ENCODE measurements at places on chromosomes 7 and 10.

GRCh38 chr10:132162021-132162531 lies 24.7 kb upstream of the DPYSL4 start:
- no peak for DNase-seq

DNA sequence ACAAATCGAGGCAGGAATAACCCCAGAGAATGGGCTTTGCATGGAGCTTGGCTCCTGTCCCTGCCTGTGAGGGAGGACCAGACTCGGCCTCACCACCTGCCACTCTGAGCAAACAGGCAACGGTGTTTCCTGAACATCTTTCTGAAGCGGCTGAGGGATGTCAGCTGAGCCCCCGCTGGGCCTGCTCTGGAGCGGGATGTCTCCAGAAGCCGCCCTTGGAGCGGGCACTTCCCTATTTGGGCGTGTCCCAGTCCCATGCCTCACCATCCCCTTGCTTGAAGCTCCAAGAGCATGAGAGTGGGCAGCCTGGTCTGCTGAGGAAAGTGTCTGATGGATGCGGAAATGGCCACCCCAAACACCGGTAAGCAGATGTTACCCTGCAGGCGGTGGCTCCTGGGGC lies 10.2 kb downstream of the ALKBH4 start:
- DNase-seq = no peak

GRCh38 chr10:93456480-93456879 lies 25.7 kb downstream of the MYOF start:
- no peak for DNase-seq

DNA sequence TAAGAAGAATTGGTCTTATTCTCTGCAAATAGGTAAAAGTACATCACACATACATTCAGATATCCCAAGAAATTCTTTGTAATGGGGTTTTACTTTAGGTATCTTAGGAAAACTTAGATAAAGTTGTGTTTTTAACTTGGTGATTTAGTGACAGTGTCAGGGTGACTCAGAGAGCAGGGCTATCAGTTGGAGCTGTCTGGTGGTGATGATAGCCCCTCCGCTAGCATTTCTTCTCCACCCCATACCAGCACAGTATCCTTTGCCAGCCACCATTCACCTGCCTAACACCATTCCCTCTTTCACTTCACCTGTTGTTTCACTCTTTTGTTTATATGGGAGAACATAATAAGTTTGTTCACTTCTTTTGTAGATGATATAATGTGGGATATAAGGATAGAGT lies 30.4 kb downstream of the VPS50 start:
- DNase-seq = no peak

DNA sequence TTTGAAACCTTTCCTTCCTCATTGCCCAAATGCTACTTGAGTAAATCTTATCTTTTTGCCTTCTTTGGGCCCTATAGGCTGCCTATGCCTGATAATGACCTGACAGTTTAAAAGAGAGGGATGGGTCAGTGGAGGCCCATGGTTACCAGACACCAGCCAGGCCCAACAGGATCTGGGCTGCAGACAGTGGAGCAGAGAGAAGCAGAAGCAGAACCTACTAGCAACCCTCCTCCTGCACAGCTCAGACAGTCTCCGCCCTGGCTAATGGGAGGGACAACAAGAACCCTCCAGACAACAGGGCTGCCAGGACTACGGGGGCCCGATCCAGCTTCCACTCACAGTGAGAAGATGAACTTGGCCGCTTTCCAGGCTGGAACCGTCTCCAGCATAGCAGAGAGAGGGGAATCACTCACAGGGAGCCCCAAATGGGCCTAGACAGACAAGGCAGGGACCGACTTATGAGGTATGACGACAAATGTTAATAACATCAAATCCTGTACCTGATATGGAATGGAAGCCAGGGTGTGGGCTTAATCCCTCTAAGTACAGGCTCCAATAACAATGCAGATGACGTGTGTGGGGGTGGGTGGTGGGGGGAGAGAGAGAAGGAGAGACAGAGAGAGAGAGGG lies 31.7 kb upstream of the DGKI start:
- no peak for DNase-seq

- DNase-seq = no peak
Observed at GRCh38 chr7:100974021-100974420, 4.7 kb downstream of the MUC12 start.

- no peak for DNase-seq
Observed at GRCh38 chr10:26454891-26455290, 16.8 kb downstream of the APBB1IP start.

- no peak for DNase-seq
Observed at GRCh38 chr7:77674878-77675277, 21.4 kb upstream of the RSBN1L start.
